Stimulated activated naive CD8-positive, alpha-beta T cell treated with anti-CD3 and anti-CD28 coated beads, Interleukin-15, amount 100 ng/mL, for 72 hours (primary cell): ENCODE measurements at places on chromosomes 7 and 10.

GRCh38 chr10:100109670-100110069, 28.0 kb upstream of the CPN1 start:
- no peak for DNase-seq

DNA sequence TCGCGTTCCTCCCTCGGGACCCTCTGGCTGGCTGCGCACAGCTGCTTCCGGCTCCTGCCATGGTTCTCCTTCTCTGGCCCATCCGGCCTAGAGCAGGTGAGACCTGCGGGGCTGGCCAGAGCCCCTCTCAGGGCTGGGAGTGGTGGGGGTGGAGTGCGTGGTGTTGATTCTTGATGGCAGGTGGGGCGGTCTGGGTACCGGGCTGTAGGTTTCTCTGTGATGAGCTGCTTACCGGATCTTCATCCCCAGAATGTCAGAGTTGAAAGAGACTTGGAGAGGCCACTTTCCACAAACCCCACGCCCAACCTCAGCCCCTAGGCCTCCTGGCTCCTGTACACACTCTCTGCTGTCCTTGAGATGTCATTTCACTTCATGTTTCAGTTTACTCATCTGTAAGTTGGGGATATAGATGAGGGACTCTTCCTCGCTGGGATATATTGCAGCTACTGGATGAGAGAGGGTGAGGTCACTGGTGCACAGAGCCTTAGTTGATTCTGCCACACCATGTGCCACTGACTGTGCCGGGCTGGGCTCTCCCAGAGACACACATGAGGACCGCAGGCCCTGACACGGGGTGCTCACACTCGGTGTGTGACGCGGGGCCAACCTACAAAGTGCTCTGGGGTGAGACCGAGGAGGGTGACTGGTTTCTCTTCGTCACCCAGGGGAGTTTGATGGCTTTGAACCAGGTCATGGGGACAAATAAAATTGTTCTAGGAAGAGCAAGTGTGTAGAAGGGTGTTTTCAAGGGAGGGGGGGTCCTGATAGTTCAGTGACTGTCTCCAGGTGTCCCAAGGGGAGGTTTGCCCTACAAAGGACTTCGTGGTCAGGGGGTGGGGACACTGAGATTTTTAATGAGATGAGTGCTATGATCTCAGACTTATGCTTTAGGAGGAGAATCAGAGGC, 29.5 kb downstream of the ZNF775 start:
- no peak for DNase-seq

DNA sequence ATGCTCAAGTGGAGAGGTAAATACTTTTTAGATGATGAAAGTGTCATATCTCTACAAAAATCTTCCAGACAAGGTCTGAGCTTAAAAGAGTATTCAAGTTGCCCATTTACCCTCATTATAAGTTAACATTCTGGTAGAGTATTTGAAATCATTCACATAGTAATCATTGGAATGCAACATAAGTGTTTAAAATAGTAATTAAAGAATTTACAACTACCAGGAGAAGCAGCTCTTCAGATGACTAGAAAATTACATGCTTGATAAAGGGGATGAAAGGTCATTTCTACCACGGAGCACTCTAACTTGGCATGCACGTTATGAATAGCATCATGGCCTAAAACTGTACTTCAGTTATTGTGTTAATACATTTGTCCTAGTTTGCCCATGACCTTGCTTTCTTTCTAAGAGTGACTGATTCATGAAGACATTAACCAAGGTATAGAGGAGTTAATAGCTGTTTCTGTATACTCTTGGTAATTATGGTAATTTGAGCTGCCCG, 120.0 kb downstream of the SEMA3E start:
- no peak for DNase-seq

DNA sequence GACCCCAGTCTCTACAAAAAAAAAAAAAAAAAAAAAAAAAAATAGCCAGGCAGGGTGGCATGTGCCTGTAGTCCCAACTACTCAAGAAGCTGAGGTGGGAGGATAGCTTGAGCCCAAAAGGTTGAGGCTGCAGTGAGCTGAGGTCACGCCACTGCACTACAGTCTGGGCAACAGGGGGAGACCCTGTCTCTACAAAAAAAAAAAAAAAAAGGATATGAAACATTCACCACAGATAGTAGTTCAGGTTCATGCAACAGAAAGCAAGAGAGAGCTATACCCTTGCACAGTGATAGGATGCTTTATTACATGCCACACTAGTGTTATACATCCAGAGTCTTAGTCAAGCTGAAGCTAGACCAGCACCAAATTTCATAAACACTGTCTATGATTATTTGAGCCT, 148.4 kb upstream of the KAT6B start:
- no peak for DNase-seq

- DNase-seq, result no peak
These were observed 33.1 kb upstream of the ADD3 start for GRCh38 chr10:109974504-109975191.

DNA sequence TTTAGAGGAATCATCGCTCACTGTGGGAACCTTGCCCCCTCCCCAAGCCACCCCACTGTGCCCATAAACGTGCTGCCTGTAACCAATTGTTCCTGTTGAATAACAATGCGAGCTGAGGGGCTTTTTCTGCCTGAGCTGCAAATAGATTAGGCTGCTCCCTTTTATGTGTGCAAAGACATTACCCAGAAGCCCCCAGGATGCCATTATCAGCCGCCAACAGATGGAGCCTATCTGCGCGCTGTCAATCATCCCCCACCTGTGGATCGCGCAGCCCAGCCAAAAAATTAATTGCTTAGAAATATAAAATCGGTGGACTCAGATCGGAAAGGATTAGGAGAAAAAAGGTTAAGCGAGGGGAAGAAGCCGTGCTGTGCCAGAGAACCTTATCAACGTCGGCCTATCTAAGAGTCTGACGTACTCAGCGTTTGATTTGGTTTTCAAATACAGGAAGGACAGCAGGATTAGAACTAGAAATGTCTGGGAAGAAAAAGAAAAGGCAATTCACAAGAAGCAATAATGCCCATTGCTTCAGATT, 167.3 kb upstream of the MYO3A start:
- no peak for DNase-seq

GRCh38 chr7:100563100-100563564, 10.6 kb downstream of the SAP25 start:
- DNase-seq, result no peak

DNA sequence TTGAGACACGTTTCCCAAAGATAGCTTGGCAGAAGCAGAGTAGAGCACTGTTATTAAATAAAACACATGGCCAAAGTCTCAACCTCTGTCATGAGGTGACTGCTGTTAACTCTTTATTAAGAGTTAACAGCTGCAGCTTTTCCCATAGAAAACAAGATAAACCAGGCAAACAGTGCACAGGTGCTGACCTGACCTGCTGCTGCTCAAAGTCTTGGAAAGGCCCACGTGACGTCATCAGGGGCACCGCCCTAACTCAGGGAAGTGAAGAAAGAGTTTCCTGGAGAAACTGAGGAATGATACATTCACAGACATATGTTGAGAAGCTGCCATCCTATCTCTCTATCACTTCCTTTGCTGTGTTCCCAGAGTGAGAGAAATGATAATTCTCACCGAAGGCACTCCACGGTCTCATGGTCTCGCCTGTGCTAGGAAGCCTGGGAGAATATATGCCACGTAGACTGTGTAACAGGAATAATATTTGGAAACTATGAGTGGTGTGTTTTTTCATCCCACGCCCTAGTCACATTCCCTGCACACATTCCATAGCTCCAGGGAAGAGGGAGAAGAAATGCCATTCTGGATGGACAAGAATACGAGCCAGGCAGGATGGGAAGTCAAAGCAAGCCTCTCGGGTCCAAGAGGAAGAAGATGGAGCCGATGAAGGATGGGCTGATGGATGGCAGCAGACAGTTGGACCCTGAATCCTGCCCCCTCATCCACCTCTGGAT, 146.2 kb upstream of the NFE2L3 start:
- DNase-seq, result no peak

DNA sequence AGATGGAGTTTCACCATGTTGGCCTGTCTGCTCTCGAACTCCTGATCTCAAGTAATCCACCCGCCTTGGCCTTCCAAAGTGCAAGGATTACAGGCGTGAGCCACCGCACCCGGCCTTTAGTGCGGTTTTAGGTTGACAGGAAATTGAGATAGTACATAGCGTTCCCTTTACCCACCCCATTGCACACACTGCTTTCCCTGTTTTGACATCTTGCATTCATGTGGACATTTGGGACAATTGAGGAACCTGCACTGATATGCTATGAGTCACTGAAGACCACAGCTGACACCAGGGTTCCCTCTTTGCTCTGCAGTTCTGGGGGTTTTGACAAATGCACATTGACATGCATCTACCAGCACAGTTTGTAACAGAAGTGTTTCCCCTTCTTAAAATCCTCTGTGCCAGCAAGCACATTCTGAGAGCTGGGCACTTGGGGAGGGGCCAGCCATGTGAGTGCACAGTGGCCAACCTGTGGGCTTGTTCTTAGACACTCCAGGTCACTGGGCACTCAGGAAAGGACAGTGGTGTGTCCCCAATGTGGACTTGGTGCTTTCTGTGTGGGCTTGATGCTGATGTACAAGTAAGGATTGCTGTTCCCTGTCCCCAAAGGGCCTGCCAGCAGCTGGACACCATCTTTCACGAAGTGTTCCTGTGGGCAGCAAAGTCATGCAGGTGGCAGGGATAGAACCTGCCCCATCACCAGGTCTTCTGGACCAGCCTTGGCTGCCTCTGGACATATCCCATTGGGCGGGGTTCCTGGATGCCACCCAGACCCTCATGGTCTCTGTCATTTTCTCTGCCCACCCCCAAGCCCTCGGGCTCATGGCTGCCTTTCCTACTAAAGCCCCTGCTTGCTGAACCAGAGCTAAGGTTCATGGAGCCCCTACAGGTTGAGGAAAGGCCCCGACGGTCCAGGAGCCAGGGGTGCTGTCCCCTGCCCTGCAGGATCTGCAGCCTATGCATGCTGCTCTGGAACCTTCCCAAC, 579.8 kb downstream of the GLRX3 start:
- no peak for DNase-seq

DNA sequence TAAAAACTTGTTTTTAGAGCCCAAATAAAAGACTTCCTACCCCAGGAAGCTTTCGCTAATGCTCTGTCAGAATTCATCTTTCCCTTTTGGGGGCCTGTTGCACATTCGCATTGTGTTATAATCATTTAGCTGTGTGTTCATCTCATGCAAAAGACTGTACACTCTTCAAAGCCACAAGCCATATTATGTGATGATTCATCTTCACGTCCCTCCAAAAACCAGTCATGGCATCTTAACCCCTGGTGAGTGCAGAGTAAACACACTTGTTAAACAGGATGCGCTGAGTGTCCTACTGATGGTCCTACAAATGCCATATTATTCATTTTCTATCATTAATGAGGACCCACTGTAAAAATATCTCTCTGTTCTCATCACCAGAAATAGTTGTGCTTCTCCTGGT, 235.4 kb downstream of the KIAA1217 start:
- DNase-seq, result no peak

DNA sequence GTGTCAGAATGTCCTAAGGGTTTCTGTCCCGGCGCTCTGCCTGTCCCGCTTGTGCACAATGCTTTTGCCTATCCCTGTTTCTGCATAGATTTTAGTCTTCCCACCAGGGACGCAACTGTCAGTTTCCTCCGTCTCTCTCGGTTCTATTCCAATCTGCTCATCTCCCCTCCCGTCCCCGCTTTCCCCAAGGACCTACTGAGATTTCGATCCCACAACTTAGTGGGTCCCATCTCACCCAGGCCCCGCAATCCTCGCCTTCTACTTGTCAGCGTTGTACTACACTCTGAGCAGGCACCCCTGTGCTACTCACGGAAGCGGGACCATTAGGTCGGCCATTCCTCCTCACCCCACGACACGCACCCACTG, 519 bp upstream of the ZNF655 start:
- no peak for DNase-seq

DNA sequence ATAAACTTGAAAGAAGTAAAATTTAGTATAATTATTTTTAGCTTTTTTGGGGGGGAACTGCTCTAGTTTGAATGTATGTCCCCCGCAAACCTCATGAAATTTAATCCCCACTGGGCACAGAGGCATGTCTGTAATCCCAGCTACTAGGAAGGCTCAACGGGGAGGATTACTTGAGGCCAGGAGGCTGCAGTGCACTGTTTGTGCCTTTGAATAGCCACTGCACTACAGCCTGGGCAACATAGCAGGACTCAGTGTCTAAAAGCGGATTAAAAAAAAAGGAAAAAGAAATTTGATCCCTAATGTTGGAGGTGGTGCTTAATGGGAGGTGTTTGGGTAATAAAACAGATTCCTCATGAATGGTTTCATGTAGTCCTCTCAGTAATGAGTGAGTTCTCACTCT, 43.1 kb upstream of the PHF14 start:
- no peak for DNase-seq

GRCh38 chr7:135434047-135434446, 75.9 kb downstream of the CNOT4 start:
- DNase-seq, result no peak

GRCh38 chr7:133398506-133398905, 145.6 kb downstream of the EXOC4 start:
- no peak for DNase-seq

GRCh38 chr10:28678687-28679457, 1.6 kb downstream of the BAMBI start:
- no peak for DNase-seq

DNA sequence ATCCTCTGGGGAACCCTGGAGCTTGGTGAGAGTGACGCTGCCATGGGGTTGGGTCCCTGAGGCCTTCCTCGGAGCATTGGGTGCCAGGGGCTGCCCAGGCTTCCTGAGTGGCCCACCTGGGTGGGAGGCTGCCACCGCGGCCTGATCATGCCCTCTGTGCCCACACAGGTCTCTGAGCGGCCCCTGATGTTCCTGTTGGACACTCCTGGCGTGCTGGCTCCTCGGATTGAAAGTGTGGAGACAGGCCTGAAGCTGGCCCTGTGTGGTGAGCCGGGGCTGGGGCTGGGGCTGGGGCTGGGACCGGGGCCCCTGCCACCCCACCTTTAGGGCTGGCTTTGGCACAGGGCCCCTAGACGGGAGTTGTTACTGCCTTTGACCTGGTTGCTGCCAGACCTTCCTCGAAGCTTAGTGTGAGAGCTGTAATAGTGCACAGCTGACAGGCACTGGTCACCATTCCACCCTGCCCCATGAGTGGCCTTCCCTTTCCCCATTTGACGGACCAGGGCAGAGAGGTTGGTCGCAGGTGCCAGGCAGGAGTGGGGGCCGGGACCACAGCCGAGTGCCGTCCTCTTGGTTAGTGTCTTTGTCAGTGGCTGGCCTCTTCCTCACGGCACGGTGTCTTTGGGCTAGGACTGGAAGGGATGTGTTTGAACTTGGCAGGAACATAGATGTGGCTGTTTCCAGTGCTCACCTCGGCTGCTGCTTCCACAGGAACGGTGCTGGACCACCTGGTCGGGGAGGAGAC, 8.2 kb downstream of the MTG1 start:
- DNase-seq, result no peak

- no peak for DNase-seq
These were observed 163.7 kb downstream of the BAMBI start for GRCh38 chr10:28840971-28841370.

DNA sequence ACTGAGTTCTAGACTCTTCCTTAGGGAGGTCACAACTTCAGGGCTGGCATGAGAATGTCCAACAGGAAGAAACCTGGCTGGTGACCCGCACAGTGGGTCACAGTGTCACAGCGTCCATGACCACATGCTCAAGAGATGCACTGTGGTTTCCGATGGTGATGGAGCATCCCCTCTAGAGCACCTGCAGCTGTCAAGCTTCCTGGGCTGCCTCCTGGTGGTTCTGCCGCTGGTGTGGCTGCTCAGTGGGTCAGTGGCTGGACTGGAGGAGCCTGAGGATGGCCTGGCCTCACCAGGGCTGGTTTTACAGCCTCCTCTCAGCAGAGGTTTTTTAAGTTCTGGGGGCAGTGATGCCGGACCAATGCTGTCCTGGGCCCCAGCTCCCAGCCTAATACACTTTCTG, 149.3 kb downstream of the SH3PXD2A start:
- DNase-seq, result no peak

- no peak for DNase-seq
These were observed 13.2 kb upstream of the AQP1 start for GRCh38 chr7:30898411-30898810.
